Activated T-cell treated with anti-CD3 and anti-CD28 coated beads, Interleukin-2, amount 50 U/mL, for 4 hours (primary cell): ENCODE measurements at places on chromosomes 5 and 9.

DNA sequence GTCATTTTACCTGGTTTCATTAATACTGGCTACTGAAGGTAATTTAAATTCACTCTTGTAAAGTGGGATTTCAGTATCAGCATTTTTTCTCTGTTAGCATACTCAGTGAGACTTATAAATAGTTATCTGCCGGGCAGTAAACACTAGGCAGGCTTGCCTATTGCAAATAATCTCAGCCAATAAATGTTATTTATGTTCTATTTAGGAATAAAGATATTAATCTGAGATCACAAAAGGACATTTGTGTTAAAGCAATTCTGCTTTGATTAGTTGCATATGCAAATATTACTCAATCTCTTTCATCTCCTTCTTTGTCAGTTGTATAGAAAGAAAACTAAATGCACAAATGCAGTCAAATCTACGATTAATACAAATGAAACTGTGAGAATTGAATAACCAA is 827.8 kb downstream of the TLE4 start:
- DNase-seq = no peak

- DNase-seq = no peak
Measured at GRCh38 chr9:122788831-122789230, at the start of gene OR5C1. TSS of gene OR5C1 (plus strand) at chr9:122788933. CDS start at chr9:122788933, 0 bp downstream.

- DNase-seq = no peak
Measured at GRCh38 chr5:103294906-103295305, 36.3 kb downstream of the MACIR start.

DNA sequence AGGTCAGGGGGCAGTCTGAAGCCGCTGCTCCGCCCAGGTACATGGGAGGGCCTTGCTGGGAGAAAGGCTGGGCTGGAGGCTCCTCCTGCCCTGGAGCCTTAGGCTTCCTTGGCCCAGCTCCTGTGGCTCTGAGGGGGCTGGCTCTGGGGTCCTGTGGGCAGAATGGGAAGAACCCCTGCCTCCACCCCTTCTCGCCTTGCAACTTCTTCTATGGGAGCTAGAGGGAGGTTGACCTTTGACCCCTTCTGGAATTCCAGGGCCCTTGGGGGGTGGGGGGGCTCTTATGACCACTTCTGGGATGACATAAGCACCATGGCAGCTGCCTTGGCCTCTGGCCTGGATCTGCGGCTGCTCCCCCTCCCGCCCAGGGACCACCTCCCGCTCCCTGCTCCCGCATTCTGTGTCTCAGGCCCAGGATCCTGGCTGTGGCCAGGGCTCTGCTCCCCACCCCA is 32.2 kb downstream of the IER5L start:
- no peak for DNase-seq

- DNase-seq = no peak
Measured at GRCh38 chr9:133522073-133522910, 2.5 kb downstream of the MYMK start.

- DNase-seq = no peak
Measured at GRCh38 chr9:1732670-1733069, 282.5 kb upstream of the SMARCA2 start.

DNA sequence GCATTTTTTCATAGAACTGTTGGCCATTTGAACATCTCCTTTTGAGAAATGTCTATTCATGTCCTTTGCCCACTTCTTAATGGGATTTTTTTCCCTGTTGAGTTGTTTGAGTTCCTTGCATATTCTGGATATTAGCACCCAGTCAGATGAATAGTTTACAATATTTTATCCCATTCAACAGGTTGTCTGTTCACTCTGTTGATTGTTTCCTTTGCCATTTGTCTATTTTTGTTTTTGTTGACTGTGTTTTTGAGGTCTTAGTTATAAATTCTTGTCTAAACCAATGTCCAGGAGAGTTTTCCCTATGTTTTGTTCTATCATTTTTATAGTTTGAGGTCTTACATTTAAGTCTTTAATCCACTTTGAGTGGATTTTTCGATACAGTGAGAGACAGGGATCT is 139.0 kb upstream of the TNPO1 start:
- DNase-seq = no peak

DNA sequence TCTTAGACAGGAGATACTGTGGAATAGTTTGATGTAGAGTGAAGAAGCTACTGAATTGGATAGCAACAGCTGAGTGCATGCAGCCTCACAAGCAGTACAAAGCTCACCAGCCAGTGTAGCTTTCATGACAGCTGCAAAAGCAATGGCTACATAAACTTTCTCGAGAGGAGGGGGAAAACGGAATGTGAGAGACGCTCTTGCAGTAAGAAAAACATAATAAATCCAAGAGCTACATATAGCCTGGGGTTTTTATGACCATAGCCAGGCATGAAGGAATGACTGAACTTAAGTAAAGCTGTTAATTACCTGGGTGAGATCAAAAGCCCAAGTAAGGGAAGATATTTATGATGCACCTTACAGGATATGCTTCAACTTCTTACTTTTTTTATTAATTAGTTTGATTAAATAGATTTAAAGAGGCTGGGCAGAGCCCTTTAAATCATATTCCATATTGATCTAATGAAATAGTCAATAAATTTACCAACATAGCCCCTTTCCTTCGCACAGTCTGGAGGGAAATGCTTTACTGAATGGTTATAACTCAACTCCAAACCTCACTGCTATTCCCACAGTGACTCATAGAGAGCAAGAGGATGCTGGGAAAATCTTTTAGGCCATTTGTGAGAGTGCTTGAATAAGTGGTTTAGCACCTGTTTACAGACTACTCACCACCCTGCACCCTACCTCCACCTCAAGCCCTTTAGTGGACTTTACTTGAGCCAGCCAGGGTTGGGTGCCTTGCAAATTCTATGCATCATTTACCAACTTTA is 407.2 kb upstream of the CLINT1 start:
- no peak for DNase-seq

DNA sequence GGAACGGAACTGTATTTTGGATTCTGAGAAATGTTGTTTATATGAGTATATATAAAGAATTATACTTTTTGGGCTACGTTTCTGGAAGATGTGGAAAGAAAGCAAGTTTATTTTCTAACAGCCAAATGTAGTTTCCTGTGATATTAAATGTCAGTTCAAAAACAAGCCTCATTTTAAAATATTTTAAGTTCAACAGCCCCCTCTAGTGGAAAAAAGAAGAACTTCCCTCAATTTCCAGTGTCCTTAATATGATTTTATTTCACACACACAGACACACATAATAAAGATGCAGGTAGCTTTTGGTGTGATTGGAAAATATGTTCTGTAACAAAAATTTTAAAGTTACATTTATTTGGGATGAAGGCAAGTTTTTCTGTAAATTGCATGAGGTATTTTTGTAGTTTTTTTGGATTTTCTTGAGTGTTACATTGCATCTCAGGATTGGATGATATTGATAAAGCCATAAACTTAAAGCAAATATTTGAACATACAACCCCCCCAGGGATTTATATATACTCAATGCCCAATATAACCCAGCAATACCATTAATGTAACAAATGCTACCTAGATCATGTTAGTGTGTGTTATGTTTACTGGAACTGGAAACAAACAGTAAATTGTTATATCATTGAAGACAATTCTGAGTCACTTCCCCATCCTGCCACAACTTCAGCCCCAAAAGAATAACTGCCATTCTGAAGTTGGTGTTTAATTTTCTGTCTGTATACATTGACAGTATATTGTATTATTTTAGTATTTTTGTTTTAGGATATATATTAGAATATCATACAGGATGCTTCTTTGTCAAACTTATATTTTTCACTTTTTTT is 54.0 kb downstream of the CCDC171 start:
- DNase-seq = no peak

GRCh38 chr9:98171176-98171925 is 21.1 kb downstream of the CORO2A start:
- DNase-seq = no peak

DNA sequence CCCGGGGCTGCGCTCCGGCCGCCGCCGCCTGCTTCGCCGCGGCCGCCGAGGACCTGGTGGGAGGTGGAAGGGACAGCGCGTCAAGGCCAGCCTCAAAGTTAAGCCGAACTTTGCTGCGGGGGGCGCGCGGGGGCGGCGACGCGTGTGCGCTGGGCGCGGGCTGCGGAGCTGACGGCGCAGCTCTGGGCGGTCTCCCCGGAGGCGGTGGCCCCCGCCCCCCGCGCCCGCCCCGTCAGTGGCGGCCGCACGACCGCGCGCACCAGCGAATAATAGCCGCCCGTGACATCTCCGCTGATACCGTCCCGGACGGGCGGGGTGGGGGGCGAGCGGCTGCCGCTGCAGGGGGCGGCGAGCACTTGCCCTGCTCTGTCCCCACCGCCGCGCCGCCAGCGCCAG is 579 bp upstream of the FAM78A start:
- no peak for DNase-seq

DNA sequence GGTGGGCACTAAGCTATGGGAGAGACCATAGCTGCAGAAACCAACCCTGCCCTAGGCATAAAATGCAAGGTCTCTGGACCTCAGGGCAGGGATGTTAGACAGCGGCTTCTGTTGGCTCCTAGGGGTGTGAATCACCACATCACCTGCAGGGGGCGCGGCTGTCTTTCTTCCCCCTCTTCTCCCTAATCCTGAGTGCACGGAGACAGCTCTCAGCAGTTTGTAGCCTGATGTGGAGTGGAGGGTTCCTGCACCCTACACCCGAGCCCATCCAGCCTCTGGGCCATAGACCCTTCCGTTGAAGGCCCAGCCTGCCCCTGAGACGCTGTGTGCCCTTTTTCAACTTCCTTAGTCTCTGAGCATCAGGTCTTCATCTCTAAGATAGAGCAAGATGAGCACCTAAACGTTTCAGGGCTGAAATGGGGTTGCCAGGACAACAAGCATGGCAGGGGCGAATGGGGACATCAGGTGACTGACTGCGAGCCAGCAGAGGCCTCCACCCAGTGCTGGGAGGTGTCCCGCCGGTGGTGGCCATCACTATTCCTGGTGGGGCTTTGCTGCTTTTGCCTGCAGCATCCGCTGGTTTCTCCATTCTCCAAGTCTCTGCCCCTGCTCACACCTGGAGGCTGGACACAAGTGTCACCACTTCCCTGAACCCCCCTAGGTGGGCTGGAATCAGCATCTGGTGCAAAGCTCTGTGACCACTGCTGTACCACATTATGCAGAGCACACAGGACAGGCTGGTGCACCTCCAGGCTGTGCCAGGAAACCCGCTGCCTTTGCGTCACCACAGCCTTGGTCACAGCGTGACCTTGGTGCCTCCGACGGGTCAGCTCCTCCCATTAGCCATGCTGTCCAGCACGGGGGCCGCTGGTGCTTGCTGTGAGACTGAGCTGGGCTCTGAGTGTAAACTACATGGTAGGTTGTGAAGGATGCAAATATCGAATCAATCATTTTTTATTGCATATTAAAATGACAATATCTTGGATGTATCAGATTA is 2.5 kb upstream of the SEC16A start:
- peak; percentile 81 for DNase-seq

DNA sequence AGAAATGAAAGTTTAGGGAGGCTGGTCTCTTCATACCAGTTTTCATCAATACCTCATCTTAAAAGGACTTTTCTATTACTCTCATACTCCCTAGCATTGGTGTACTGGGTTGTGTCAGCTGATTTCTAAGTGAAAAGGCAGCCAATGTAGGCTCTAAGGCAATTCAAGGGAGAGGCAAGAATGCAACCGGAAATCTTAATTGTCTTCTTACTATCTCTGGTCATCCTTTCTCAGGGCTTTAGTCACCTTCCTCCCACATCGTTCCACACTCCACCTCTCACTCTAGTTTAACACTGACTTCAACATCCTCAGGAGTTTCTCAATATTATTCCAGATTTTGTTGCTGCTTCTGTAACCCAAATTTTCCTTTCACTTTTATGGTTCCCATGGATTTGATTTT is 281.8 kb upstream of the RFX3 start:
- no peak for DNase-seq

DNA sequence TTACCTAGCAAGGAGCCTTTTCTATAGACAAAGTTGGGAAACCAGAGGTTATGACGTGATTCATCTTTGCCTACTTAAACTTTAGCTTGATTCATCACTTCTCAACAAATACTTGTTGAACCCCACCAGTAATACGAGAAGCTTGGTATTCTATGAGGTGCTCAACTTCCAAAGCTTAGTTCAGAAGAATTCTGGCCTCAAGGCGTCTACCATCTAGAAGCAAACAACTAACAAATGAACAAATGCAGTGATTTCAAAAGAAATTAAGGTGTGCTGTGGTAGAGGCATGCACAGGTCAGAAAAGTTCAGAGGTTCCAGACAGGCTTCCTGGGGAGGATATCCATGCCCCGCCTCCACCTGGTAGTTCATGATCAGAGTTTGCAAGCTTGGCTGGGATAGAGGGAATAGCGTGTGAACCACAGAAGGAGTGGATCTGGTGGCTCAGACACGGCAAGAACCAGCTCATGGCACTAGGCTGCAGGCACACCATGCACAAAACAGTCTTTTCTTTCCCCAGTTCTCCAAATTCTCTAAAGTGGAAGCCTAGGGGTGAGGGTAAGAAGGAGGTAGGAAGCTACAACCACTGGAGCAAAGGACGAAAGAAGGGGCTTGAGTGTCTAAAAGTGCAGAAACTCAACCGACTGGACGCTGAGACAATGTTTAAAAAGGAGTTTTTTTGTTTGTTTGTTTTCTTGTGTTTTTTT is 473.0 kb downstream of the RAB3C start:
- DNase-seq = no peak

GRCh38 chr5:97165726-97166125 is 17.3 kb downstream of the RIOK2 start:
- DNase-seq = no peak

DNA sequence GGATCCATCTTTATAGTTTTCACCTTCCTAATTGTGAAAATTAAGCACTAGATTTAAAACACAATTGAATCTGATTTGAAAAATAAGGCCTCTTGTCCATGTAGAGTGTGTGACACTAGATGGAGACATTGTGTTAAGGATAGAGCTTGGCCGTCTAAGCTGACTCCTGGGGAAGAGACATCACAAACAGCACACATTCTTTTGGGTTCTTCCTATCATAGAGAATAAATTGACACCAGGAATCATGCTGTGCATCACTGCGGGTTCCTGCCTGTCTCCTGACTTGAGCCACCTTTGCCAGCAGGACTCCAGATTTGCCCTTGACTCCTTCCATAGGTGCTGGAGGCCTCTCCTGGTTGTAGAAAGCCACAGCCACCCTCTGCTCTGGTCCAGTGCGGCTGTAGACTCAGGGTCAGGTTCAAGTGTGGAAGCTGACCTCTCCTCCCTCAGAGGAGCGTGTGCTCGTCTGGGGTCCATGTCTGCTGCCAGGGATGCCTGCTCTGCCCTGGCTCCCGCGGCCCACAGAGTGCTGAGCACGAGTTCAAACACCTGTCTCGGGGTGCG is 11.2 kb downstream of the ROPN1L start:
- DNase-seq = no peak

- DNase-seq = no peak
Measured at GRCh38 chr9:13948037-13948436, 365.9 kb downstream of the NFIB start.

GRCh38 chr5:66595756-66596635 is at the start of gene MAST4:
TSS of gene MAST4 (plus strand) at chr5:66596393. CDS start at chr5:66596656, 263 bp downstream.
- DNase-seq = peak; percentile 10
